Activated CD4-positive, alpha-beta T cell treated with anti-CD3 and anti-CD28 coated beads, Interleukin-2, amount 50 U/mL, for 48 hours (primary cell): ENCODE measurements at places on chromosomes 7 and 10.

GRCh38 chr10:44264244-44264643, 120.7 kb downstream of the CXCL12 start:
- no peak for DNase-seq

- DNase-seq: no peak
Measured at GRCh38 chr7:122974229-122974628, 21.3 kb downstream of the TAS2R16 start.

DNA sequence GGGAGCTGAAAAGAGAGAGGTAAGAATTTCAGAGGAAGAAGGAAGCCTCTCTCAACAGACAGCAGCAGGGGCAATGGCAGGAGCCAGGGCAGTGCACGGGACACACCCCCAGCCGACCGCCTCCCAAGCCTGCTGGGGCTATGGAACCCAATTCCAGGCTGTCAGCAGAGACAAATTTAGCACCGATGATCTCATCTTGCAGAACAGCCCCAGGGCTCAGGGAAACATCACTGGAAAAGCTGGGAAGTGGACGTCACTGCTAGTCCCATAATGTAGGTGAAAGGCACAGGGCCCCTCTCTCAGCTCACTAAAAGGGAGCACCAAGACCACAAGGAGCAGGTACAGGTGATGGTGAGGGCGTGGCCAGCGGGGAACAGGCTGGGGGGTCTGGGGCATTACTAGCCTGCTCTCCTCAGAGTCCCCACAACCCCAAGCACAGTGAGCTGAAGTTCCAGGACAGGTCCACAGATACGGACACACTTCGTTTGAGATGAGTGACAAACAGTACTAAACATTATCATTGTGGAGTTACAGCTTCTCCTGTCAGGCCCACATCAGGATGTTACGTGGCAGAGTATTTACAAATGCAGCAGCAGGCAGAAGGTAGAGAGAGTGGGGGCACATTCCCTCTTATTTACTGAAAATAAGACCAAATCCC, 103.7 kb downstream of the PLXNA4 start:
- DNase-seq: no peak

DNA sequence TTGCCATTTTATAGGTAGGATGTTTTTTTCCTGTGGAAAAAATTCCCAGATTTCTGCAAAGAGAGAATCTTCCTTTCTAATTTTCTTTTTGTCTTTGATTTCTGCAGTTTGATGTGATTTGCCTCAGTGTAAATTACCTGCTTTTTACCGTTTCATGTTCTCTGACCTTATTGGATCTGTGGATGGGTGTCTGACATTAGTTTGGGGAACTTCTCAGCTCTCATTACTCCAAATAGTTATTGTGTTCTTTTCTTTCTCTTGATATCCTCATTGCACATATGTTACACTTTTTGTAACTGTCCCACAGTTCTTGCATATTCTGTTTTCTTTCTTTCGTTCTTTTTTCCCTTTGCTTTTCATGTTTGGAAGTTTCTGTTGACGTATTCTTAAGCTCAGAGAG, 28.5 kb downstream of the NACAD start:
- DNase-seq: no peak

- DNase-seq: no peak
Measured at GRCh38 chr10:77768039-77768438, 130.4 kb upstream of the KCNMA1 start.

GRCh38 chr10:13851906-13852305, 265.1 kb downstream of the PRPF18 start:
- no peak for DNase-seq
